Endothelial cell of umbilical vein (primary cell): ENCODE measurements at places on chromosomes 7 and 10. TPM values are rescaled to one million over a fixed set of nuclear protein-coding genes. Genes with fewer than 3 reads are reported as not detected.

Gene SDK1
- 2.4 and 3.9 TPM in 2 replicates for total RNA-seq

Gene IQUB
- not detected in 2 replicates for total RNA-seq

Gene ADCYAP1R1
- total RNA-seq = not detected in 2 replicates

Gene CTTNBP2
- 0.25 and 0.35 TPM in 2 replicates for total RNA-seq

Gene FZD8
- 9.1 and 11.1 TPM in 2 replicates for total RNA-seq

Gene KDM7A
- 4.9 and 7.3 TPM in 2 replicates for total RNA-seq

Gene UNCX
- total RNA-seq = not detected in 2 replicates

DNA sequence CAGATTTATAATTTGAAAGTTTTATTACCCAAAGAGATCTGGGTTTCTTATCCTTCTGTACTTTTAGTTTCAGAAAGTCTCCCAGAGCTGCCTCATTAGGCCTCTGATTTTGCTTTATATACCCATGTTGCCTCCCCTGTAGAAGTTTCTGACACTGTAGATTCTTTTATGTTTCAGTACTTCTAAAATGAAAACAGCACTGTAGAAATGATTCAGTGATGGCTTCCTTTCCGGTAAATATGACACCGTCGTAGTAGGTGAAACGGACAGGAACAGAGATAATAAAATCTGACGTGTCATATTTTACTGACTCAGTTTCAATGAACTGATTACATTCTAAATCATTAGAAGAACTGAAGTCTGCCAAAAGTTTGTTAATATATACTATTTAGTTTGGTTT lies 272.7 kb downstream of the TWIST1 start:
- DNase-seq = peak; percentile 61
- no peak overlapping the region for H3K4me3 ChIP-seq
- H3K36me3 ChIP-seq = no peaks in the 10 kb centered on the region

GRCh38 chr7:120272701-120273475 lies at the start of gene KCND2:
KCND2 (plus strand) TSS chr7:120273175.
- H3K4me3 ChIP-seq = peak within 1 kb of the TSS; percentile 33
- DNase-seq = no peak
- peaks cover 11% of the 10 kb centered on the region for H3K4me1 ChIP-seq
- H3K27me3 ChIP-seq = peaks cover 14% of the 10 kb centered on the region
- no peak within 1 kb of the TSS for H3K27ac ChIP-seq
- H3K36me3 ChIP-seq = no peaks in the 10 kb centered on the region

DNA sequence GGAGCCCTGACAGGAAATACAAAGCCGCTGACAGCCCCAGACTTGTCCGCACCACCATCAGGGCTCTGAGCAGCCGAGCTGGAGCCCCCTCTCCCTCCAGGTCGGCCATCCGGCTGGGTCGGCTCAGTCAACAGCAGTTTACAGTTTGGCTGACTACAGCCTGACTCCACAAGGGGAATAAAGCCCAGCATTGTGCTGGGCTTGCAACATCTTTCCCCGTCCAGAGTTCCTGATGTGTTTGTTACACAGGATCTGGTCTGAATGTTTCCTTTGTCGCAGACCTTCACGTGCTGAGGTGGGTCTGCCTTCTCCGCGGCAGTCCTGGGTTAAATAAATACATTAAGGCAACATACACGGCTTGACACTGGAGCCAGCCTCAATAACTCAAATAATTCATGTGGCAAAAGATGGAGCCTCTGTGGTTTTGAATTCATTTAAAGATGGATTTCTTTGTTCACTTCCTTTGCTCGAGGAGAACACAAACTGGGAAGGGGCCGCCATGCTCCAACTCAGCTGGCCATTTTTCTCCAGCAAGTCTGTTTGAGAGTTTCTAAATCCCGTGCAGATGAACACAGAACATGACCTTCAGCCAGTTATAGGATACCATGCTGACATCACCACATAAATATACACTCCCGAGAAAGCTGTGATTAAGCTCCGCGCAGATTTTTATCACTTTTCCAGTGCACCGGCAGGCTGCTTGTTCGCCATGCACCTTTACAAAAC lies 192.1 kb downstream of the WDR11 start:
- DNase-seq = no peak
- H3K4me3 ChIP-seq = no peak overlapping the region
- no peaks in the 10 kb centered on the region for H3K4me1 ChIP-seq
- H3K27ac ChIP-seq = no peak overlapping the region
- H3K36me3 ChIP-seq = no peaks in the 10 kb centered on the region

GRCh38 chr7:63073286-63073685 lies 925.4 kb upstream of the ZNF722 start:
- no peaks in the 10 kb centered on the region for H3K36me3 ChIP-seq
- H3K27me3 ChIP-seq = no peaks in the 10 kb centered on the region
- DNase-seq = no peak
- H3K4me3 ChIP-seq = no peak overlapping the region

DNA sequence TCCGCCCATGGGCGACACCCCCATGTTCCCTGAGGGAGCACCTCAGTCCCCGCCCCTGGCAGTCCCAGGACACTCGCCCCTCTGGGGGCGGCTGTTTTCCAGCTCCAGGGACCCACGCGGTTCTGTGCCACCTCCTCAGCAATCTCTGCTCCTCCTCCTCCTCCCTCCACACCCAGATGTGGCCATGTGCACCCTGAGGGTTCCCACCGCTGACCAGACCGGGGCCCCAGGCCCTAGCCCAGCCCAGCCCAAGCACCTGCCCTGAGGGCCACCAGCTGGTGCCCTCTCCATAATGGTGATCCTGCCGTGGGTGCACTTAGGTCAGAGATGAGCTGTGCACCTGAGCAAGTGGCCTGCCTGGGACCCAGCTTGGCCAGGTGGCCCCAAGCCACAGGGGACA lies 25.1 kb downstream of the AP5Z1 start:
- H3K4me1 ChIP-seq = no peaks in the 10 kb centered on the region
- H3K27ac ChIP-seq = no peak overlapping the region
- no peak overlapping the region for H3K4me3 ChIP-seq
- H3K27me3 ChIP-seq = no peaks in the 10 kb centered on the region

- H3K27ac ChIP-seq = no peak overlapping the region
- no peaks in the 10 kb centered on the region for H3K4me1 ChIP-seq
- H3K36me3 ChIP-seq = no peaks in the 10 kb centered on the region
- no peak for DNase-seq
These were observed 273.2 kb downstream of the CDK14 start for GRCh38 chr7:90869335-90869734.

DNA sequence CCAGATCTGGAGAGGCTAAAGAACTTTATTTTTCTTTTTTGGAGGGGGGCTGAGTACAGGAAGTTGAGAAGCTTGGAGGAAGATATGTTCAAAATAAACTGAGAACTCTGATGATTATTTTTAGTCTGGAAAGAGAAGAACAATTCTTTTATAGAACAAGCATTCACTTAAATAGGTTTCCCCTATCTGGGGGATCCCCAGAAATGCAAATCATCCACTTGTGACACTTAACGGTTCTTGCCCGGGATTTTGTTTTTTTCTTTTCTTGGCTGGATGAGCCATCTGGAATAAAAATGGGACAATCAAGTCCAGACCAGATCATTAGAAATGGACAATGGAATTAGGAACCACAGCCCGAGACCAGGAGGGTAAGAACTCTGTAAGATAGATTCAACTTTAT lies 95.9 kb upstream of the EGR2 start:
- H3K27me3 ChIP-seq = no peaks in the 10 kb centered on the region
- H3K4me3 ChIP-seq = no peak overlapping the region
- H3K4me1 ChIP-seq = no peaks in the 10 kb centered on the region
- no peak for DNase-seq

DNA sequence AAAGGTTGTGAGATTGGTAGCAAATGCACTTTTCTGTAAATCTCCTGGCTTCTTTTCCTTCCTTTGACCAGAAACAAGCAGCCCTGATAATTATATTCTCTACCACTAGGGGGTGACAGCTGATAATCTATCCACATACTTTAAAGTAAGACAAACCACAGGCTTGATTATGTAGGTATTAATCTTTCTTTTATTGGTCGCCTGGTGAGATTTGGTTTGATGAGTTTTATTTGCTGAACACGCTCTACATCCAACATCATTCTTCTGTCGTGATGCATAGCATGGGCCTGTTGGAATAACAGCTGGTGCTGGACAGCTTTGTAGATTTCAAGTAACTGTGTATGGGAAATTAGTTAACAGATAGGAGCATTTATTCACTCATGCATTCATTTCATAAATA lies 63.5 kb downstream of the ZNF365 start:
- peaks cover 14% of the 10 kb centered on the region for H3K4me1 ChIP-seq
- H3K27ac ChIP-seq = no peak overlapping the region
- H3K27me3 ChIP-seq = no peaks in the 10 kb centered on the region
- H3K4me3 ChIP-seq = no peak overlapping the region
- H3K36me3 ChIP-seq = no peaks in the 10 kb centered on the region

- no peak overlapping the region for H3K4me3 ChIP-seq
- no peak for DNase-seq
- H3K27me3 ChIP-seq = no peaks in the 10 kb centered on the region
- no peak overlapping the region for H3K27ac ChIP-seq
These were observed 60.8 kb downstream of the CARD11 start for GRCh38 chr7:2982831-2983230.

DNA sequence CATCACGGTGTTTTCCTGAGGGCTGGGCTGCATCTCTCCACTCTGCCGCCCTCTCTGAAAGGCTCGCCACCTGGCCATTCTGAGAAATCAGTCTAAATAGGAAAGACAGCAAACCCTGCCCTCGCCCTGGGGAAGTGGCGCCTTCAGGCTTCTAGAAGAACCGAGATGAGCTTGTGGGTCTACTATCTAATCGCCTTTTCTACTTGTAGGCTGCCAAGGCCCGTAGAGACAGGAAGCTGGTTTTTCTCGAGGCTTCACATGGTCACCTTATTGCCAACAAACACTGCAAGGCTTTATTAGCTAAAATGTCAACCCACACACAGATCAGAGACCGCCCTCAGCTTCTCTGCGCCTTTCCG lies 21.4 kb downstream of the LAT2 start:
- H3K4me3 ChIP-seq = no peak overlapping the region
- H3K4me1 ChIP-seq = no peaks in the 10 kb centered on the region
- DNase-seq = no peak
- H3K36me3 ChIP-seq = peaks cover 5% of the 10 kb centered on the region

GRCh38 chr7:11192506-11192905 lies 218.8 kb downstream of the PHF14 start:
- no peak for DNase-seq
- no peak overlapping the region for H3K4me3 ChIP-seq
- no peak overlapping the region for H3K27ac ChIP-seq
- peaks cover 19% of the 10 kb centered on the region for H3K27me3 ChIP-seq

GRCh38 chr10:16742165-16742960 lies 74.9 kb downstream of the RSU1 start:
- H3K4me1 ChIP-seq = peaks cover 17% of the 10 kb centered on the region
- no peaks in the 10 kb centered on the region for H3K27me3 ChIP-seq
- H3K27ac ChIP-seq = no peak overlapping the region
- H3K4me3 ChIP-seq = no peak overlapping the region
- H3K36me3 ChIP-seq = no peaks in the 10 kb centered on the region
- DNase-seq = peak; percentile 88

DNA sequence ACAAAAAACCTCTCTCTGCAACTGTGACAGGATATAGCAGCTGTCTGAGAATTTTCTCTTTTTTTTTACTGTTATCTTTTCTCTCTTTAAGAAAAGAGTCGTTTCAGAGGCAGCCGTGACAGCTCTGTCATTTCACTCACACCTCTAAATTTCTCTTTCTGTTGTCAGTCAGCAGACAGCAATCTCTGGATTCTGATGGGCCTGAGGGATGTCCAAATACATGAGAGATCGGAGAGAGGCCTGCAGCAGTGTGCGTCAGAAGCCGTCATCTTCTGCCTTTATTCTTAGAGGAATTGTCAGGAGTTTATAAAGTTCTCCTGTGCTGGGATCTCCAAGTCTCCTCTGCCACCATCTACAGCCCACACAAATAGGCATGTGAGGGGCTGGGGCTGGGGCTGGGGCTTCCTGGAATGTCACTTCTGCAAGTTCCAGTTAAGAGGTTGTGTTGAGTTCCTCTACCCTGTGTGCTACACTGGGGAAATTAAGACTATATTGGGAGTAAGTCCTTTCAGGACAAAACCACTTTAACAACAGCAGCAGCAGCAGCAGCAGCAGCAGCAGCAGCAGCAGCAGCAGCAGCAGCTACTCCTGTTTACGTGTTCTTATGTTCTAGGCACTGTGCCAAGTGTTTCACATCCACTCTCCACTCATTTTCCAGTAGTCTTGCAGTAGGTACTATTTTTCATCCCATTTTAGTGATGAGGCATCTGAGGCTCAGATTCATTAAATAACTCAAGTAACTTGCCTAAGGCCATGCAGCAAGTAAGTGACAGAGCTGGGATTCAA lies 541.3 kb downstream of the LRMDA start:
- no peaks in the 10 kb centered on the region for H3K27me3 ChIP-seq
- peak; percentile 7 for DNase-seq
- H3K27ac ChIP-seq = no peak overlapping the region
- H3K36me3 ChIP-seq = no peaks in the 10 kb centered on the region
- H3K4me1 ChIP-seq = no peaks in the 10 kb centered on the region

DNA sequence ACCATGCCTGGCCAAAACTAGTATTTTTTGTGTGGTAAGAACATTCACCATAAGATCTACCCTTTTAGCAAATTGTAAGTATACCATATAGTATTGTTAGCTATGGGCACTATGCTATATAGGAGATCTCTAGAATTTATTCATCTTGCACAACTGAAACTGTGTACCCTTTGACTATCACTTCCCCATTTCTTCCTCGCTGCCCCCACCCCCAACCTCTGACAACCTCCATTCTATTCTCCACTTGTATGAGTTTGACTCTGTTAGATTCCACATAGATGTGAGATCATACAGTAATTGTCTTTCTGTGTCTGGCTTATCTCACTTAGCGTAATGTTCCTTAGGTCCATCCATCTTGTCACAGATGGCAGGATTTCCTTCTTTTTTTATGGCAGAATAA lies 3.6 kb downstream of the CASP7 start:
- H3K4me3 ChIP-seq = no peak overlapping the region
- no peaks in the 10 kb centered on the region for H3K27me3 ChIP-seq
- no peak overlapping the region for H3K27ac ChIP-seq
- H3K36me3 ChIP-seq = no peaks in the 10 kb centered on the region
- DNase-seq = no peak

DNA sequence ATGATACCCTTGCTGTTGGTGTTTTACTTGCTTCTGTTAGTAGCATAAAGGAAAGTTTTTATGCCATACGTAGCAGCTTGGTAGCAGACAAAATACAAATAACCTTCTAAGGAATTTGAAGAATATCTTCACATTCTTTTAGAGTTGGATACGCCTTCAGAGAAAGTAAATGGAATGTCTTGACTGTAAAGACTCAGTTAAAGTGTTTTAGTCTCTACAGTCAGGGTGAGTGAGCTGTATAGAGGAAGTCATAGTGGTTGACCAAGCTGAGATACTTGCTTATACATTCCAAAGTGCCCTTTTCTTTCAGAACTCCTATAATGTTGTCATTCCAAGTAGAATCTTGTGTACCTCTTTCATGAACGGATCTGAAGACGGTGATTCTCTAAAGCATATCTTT lies 37.7 kb downstream of the RABGEF1 start:
- H3K27ac ChIP-seq = no peak overlapping the region
- H3K27me3 ChIP-seq = no peaks in the 10 kb centered on the region
- peaks cover 7% of the 10 kb centered on the region for H3K36me3 ChIP-seq
- no peak for DNase-seq

DNA sequence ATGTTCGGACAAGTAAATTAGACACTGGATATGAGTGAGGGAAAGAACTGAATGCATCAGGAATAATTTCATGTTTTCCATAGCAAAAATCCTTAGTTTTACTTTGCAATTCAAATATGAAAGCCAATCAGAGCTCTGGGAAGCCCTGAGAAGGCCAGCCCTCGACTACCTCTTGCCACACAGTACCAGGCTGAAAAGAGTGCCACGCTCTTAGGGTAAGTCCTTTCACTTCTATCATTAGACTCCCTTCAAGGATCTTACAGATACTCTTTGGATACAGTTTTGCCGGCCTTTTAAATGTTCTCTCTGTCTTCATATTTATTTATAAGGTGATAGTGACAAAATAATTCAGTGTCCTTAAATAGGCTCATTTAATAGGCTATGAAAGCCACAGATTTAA lies 1.9 kb downstream of the COBL start:
- DNase-seq = no peak
- H3K4me3 ChIP-seq = no peak overlapping the region
